Glutamatergic neuron (in vitro differentiated cells): ENCODE measurements at places on chromosomes 16 and 17.

- DNase-seq = no peak
Observed at GRCh38 chr17:3798273-3799180, 2.5 kb downstream of the ITGAE start.

DNA sequence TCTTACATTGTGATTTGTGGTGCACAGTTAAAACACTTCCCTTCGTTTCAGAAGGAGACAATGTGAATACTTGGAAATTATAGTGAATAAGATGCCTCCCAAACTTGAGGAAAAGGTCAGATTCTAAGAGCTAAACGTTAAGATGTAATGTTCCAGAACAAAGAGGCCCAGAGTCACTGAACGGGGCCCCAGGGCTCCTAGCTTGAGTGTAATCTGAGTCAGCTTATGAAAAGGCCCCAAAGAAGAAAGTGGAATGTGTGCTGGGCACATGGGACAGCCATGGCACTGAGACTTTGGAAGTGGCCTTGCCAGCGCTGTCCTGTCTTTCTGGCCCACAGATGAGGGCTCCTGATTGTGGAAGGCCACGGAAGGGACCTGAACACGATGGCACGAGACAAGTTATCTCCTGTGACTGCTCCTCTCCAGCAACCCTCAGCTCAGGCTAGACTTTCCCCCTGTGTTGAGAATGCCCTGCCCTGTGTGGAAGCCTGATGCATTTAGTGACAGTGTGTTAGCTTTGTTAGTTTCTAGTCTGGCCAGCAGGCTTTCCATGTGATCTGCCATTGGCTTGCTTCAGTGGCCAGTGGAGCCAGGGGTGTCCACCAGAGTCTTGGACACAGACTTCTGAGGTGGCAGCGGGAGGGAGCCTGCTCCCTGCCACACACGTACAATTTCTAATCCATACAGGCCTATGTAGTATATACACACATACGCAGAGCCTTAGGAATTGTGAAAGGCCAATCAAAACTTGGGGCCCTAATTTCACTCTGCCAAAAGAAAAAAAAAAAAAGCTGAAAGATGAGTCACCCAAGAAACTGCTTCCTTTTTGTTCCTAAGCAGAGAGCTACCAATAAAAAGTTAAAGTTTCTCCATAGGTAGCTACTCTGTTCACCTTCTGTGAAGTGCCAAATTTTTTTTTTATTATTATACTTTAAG is 13.1 kb downstream of the SPATA33 start:
- DNase-seq = no peak

DNA sequence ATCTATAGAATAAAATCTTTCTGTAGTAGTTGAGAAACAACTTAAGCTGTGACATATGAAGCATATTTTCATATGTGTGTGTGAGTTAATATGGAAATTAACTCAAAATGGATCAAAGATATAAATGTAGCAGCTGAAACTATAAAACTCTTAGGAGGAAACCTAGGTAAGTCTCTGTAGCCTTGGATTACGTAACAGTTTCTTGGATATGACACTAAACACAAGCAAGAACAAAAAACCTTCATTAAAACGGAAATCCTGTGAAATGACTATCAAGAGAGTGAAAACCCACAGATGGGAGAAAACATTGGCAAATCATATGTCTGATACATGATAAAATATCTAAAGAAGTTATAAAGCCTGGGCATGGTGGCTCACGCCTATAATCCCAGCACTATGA is 104.4 kb downstream of the VPS53 start:
- DNase-seq = no peak

DNA sequence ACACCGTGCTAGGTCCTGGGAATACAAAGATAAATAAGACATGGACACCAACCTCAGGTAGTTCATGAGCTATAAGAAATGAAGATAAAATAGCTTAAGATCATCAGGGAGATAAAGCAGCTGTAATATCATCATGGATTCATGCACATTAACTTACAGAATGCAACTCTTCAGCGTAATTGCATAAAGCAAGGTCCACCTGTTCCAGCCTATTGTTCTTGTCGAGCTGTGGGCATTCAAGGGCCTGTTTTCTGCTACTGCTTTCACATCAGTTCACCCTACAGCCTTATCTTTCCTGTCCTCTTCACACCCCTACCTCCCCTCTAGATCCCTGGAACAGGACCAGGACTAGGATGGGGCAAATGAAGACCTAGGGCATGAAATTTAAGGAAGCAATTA is 133.9 kb downstream of the SPACA3 start:
- DNase-seq = no peak

GRCh38 chr17:47898241-47898640 is 2.2 kb downstream of the SP2 start:
- no peak for DNase-seq
